Activated T-helper 1 cell treated with anti-CD3 and anti-CD28 coated beads, Interleukin-2, amount 50 U/mL, for 16 hours (primary cell): ENCODE measurements at places on chromosomes 16 and 17.
A peak's percentile ranks its signal among the peaks of the same experiment; 100 is the strongest.

GRCh38 chr16:30087181-30087898 is 4.4 kb downstream of the TBX6 start:
- DNase-seq, result no peak

- no peak for DNase-seq
Observed at GRCh38 chr17:48160177-48161081, 52.9 kb downstream of the SNX11 start.

GRCh38 chr16:17357307-17358062 is 113.3 kb downstream of the XYLT1 start:
- DNase-seq, result no peak

- no peak for DNase-seq
Observed at GRCh38 chr16:5166486-5166885, 68.9 kb upstream of the EEF2KMT start.

GRCh38 chr17:56890390-56890789 is 23.5 kb downstream of the TRIM25 start:
- DNase-seq, result no peak

DNA sequence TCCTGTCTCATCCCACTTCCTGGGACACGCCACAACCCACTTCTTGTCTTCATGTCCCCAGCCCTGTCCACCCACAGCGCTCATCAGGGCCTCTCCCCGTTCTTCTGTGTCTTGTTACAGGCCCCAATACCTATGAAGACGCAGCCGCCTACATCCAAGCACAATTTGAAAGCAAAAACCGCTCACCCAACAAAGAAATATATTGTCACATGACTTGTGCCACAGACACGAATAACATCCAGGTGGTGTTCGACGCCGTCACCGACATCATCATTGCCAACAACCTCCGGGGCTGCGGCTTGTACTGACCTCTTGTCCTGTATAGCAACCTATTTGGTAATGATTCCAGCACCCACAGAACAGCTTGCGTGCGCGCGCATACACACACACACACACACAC is 70.6 kb downstream of the AMFR start:
- DNase-seq, result no peak

DNA sequence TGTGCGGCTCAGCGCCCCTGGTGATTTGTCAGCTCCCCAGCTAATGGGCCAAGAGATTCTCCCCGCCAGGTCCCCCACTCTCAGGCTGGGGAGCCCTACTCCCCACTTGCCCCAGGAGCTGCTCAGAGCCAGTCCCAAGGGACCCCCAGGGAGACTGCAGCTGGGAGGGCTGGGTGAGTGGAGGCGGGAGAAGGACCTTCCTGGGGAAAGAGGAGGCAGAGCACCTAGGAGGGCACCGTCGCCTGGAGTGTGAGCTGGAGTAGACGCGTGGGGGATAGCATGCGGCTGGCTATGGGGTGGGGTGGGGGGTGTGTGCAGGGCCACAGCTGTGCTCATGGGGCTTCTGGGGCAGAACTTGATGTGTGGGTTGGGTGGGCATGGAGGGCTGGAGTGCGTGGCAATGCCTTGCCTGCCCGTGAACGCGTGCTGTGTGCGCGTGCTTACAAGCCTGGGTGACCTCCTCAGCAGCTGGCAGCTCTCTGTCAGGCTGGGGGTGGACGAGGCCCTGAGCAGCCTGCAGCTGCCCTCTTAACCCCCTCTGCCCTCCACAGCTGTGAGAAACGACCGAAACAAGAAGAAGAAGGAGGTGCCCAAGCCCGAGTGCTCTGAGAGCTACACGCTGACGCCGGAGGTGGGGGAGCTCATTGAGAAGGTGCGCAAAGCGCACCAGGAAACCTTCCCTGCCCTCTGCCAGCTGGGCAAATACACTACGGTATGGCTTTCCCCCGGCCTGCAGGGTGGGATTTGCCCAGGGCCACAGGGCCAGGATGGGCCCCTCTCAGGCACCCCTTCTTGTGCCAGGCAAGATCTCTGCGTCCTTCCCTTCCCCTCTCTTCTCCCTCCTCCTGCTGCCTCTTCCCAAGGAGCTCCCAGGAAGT is 12.9 kb downstream of the GJD3 start:
- no peak for DNase-seq

DNA sequence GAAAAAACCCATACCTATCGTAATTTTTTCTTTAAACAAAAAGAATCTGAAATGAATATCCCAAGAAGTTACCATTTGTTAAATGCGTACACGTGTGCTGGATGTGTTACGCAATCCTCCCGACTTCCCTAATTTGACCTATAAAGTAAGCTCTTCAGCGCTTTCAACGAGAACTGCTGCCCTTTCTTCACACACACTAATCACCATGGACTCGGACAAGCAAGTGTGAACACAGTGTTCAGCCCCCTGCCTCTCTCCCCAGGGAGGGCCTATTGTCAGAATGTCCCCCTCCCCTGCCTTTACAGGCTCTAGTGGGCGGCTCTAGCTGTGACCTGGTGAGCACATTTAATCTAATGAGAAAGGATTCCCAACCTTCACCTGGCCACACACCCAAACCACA is 216.1 kb downstream of the CEP112 start:
- no peak for DNase-seq

DNA sequence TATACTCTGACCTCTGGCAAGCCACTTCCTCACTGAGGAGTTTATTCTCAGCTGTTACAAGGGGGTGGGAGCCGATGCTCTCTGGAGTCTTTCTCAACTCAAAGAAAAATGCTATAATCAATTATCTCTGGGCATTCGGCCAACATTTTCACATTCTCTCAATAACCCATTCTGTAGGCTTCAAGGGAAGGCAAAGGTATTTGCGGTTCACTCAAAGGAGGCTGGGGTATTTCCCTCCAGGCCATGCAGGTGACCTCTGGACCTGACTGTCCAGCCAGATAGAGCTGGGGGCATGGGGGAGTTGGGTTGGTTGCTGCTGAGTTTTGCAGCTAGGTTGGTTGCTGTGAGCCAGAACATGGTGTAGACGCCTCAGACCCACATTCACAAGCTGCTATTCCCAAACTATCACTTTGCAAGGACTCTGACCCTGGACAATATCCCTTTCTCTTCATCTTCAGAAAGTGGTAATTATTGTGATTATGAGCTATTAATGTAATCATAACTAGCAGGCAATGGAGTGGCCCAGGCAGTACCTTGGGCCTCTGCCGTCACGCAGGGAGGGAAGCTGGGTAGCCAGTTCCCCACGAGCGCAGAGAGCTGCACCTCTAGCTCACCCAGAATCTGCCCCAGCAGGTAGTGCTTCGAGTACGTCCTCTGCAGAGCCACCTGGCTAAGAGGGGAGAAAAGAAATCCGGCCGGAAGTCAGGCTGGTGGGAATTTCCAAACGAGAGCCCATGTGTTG is 42.1 kb downstream of the AIPL1 start:
- no peak for DNase-seq

GRCh38 chr17:72617557-72617956 is 474.9 kb downstream of the SLC39A11 start:
- DNase-seq, result no peak

GRCh38 chr17:50188531-50188920 is 12.9 kb downstream of the COL1A1 start:
- no peak for DNase-seq

DNA sequence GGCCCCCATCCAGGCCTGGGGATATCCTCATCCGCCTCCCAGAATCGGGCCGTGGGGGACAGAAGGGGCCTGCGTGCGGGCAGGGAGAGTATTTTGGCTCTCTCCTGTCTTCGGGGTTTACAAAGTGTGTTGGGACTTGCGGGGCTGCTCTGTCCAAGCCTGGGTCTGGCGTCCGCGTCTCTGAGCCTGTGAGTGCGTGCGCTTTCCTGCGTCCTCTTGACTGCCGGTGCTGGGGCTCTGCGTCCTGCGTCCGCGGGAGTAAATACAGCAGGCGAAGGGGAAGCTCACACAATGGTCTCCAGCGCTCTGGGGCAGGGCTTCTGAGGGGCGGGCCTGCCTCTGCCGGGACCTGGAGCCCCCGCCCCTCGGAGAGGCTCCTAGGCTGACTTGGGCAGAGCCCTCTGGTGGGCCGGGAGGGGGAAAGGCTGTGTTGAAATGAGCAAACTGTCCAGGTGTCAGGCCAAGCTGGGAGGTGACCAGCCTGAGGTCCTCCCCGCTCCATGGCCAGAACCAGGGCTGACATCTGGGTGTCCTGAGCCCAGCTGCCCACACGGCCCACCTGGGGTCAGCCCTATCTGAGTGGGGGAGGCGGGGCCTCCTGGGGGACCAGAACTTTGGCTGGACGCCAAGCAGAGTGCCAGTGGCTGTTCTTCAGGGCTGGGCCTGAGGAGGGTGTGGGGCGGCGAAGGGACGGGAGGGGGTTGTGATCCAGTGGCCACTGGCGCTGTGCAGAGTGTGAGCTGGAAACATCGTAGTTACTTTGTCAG is 233.6 kb downstream of the SEC14L1 start:
- peak; percentile 52 for DNase-seq

DNA sequence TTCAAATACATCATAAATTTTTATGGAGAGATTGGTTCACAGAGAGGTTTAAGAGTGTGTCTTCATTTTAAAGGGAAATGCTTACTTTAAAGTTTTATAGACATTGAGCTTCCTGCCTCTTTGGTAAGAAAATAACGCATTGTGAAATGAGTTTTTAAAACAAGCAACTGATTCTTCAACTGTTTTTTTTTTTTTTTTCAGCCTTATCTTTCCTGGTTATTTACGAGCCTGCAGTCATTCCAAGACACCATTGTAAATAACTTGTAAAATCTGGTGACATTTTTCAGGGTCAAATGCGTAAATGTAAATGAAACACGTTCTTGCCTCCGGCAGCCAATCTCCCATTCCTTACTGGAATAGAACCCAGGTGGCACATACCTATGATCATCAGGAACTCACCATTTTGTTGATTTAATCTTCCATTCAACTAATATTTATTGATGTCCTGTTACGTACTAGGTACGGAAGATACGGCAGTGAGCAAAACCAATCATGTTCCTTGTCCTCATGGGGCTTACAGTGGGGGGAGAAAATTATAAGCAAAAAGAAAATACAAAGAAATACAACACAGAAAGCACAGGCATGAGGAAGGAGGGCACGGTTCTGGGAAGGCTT is 33.2 kb upstream of the CDYL2 start:
- no peak for DNase-seq

DNA sequence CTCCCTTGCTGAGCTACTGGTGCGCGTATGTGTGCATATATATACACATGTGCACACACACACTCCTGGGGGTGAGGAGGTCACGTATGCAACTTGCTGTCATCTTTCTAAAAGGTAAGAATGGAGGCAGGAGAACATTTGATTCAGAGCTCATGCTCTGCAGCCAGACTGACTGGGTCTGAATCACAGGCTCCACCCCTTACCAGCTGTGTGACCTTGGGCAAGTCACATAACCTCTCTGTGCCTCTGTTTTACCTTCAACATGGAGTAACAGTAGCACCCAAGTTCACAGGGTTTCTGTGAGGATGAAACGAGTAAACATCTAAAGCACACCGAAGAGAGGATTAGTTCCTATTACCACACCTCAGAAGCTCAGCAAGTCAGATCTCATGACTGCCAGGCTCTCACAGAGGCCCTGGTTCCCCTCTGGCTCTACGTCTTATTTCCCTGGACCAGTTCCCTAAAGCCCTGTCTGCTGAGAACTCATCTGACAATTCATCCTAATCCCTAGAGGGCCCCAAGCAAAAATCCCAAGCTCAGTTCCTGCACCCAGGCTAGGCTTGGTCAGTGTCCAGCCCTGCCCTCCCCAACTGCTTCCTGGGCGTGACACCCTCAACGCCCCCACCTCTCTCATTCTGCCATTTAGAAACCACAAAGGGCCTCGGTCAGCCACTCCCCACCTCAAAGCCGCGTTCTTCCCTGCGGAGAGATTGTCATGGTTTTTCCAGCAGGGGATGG is 28.7 kb downstream of the ABR start:
- DNase-seq, result no peak

GRCh38 chr17:78174870-78175642 is 6.7 kb downstream of the SYNGR2 start:
- DNase-seq, result no peak

- DNase-seq, result no peak
Observed at GRCh38 chr16:995087-995486, 13.5 kb downstream of the SOX8 start.

DNA sequence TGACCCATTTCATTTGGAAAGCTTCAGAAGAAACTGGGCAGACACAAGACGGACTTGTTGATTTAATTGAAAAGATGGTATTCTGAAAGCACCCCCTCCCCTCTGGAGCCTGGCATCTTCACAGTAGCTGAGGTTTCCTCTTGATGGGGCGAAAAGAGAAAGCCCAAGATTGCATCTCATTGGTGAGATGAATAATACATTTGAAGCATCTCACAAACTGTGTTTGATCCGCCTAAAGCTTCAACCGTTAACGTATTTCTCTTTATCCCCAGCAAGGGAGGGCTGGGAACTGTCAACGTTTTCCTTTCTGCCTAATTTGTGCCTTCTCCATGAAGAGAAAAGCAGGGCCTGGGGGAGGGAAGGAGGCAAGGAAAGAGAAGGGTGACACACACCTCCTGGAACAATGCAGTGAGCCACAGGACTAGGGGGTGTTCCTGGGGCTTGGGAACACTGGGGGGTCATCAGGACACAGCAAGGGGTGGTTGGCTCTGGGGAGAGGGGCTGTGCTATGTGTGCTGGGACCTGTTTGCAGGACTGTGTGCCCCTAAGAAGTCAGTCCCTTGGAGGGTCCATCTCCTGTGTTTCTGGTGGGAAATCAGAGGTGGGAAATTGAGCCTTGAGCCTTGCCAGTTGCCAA is 18.5 kb upstream of the PIPOX start:
- no peak for DNase-seq

GRCh38 chr17:40095351-40095943 is 4.9 kb downstream of the NR1D1 start:
- DNase-seq, result no peak

- no peak for DNase-seq
Observed at GRCh38 chr16:12160249-12160648, 183.7 kb downstream of the SNX29 start.

DNA sequence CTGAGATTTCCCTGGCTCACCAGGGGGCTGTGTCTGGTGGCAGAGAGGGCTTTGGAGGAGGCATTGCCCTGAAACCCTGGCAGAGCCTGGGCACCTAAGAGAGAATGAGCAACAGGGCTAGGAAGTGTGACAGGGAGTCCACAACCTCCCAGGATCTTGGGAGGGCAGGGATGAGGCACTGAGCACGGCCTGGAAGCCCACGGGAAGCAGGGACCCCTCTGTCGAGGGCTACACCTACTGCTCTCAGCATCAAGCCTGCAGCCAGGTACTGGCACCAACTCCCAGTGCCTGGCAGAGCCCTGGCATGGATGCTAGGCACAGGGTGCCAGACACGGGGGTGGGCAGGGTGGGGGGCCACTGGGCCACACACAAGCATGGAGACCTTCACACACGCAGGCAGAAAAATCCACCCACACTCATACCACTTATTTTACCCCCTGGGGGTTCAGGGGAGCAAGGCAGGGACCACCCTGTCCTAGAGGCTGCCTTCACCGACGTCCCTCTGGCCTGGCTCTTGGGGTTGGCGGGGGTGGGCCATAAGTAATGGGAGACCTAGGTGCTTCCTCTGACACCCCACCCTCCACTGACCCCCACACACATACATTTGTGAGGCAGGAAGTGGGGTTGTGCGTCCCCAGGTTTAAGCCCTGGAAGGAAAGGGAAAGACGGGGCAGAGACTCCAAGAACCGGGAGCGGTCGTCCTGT is 970 bp upstream of the HSD11B2 start:
- DNase-seq, result no peak

GRCh38 chr16:1895068-1895467 is 23.1 kb upstream of the MEIOB start:
- no peak for DNase-seq
